ENCODE measurements at places on chromosomes 1 and 21.

- no peak for DNase-seq
These were observed 24.5 kb downstream of the TOR1AIP2 start for GRCh38 chr1:179853102-179853501.

DNA sequence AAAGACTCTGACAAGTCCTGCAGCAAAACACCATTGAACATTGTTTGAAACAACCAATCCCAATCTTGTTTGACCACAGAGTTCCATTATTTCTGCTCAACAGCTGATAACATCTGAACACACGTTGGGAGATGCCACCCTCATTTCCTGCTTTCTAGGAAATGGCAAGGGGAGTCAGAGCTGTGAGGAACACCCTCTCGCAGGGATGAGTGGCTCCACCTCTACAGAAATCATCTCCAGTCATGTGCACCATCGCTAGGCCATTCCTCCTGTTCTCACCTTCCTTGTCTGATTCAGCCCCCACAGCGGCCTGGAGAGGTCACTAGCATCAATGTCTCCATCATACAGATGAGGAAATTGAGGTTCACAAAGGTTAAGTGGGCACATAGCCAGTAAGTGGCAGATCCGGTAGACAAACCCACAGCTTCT is 22.4 kb upstream of the RUNX3 start:
- DNase-seq: no peak

- DNase-seq: no peak
These were observed 2.1 kb downstream of the DVL1 start for GRCh38 chr1:1347026-1347595.

GRCh38 chr1:100353988-100354387 is 1.7 kb downstream of the CDC14A start:
- no peak for DNase-seq

DNA sequence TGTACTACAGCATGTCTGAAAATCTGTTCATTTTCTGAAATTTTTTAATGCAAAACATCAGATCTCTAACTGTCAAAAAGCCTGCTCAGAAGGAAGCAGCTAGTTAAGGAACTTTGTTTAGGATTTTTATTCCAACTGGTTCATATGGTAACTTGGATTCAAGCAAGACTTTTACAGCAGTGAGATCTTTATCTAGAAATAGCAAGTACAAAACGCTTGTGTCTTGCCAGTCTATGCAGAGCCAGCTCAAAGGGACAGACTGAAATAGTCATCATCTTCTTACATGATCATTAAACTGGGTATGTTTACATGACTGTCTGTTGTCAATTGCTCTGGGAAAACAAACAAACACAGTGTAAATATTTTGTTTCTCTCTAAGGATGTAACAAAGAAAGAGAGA is 37.6 kb downstream of the DDAH1 start:
- no peak for DNase-seq

- no peak for DNase-seq
These were observed 157.9 kb upstream of the NRIP1 start for GRCh38 chr21:15222707-15223106.

GRCh38 chr1:119324198-119324597 is 44.4 kb upstream of the HAO2 start:
- DNase-seq: no peak

DNA sequence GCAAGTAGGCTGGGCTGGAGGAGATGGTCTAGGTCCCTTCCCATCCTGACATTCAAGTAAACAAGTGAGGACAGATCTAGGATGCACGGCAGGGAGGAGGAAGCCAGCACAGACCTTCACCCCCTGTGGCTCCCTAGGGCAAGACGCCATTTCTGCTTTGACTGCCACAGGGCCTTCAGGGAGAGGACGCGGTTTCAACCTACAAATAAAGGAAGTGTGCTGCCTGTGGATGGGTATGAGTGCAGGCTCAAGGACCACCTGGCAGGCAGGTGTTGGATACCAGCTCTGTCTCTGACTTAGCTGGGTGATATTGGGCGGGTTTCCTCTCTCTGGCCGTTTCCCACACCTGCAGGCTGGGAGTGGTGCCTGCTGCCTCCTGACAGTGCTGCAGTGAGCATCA is 16.2 kb downstream of the SLC2A1 start:
- DNase-seq: no peak

DNA sequence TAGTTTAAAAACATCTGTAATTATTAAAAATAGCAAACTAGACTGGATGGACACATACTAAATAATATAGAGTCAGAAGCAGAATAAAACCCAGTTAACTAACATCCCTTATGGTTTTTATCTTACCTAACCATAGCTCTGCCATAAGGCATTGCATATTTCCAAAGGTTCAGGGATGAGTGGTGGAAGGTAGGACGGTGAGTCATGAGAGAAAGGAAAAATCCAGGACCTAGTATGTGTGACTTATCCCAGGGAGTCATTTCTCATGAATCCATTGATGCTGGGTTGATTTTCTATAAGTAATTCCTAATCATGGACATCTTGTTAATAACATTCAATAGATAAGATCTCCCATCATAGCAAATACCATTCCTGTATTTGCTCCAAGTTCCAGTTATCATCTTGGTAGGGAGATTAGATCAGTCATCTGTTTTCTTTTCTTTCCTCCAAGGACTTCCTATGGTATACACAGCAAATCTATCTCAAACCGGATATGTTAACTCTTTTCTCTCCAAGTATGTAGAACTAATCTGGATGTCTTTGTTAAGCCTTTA is 490.7 kb upstream of the B3GALT2 start:
- DNase-seq: no peak

DNA sequence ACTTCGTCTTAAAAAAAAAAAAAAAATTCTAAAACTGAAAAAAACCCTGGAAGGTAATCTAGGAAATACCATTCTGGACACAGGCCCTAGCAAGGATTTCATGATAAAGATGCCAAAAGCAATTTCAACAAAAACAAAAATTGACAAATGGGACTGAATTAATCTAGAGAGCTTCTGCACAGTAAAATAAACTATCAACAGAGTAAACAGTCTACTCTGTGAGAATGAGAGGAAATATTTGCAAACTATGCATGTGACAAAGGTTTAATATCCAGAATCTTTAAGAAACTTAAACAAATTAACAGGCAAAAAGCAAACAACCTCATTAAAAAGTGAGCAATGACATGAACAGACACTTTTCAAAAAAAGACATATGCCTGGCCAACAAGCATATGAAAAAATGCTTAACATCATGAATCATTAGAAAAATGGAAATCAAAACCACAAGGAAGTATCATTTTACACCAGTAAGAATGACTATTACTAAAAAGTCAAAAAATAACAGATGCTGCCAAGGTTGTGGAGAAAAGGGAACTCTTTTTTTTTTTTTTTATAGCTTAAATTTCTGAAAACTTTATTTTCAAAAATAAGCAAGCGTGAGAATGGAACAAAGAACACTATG is 29.4 kb upstream of the RNPC3 start:
- no peak for DNase-seq

DNA sequence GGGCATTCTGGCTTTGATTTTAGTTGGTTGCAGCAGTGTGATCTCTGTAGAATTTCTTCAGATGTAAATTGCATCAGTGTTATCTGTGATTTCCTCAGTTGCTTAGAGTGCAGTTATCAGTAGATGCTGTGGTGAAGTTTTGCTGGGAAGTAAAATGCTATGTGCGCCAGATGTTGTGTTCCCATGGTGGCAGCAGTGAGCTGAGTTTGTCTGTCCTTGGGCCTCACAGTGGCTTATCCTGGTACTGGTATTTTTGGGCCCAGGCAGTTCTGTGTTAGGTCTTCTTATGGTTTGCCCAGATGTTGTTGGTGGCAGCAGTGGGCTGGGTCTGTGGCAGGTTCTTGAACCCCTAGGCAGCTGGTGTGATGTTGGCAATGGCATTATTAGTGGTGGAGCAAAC is 1242.1 kb downstream of the PLA2G4A start:
- no peak for DNase-seq
